ENCODE measurements at places on chromosomes 3 and 15. TPM values are rescaled to one million over a fixed set of nuclear protein-coding genes. Genes with fewer than 3 reads are reported as not detected.

DNA sequence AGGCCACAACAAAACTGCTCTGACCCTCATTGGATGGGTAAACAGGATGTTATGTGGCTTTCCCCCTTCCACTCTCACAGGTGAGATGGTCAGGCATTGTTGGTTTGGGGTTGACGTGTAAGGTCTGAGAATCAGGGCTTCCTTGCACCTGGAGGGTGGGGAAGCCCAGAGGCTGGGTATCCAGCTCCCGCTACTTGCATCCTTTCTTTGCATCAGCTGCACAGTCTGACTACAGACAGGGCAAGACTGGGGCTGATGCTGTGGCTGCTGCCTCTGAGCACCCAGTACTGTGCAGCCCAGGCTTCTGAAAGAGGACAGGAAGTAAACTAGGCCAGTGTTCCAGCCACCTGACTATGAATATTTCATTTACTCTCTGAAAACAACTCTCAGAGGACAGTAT is 58.0 kb upstream of the ATP2B2 start:
- DNase-seq = no peak

DNA sequence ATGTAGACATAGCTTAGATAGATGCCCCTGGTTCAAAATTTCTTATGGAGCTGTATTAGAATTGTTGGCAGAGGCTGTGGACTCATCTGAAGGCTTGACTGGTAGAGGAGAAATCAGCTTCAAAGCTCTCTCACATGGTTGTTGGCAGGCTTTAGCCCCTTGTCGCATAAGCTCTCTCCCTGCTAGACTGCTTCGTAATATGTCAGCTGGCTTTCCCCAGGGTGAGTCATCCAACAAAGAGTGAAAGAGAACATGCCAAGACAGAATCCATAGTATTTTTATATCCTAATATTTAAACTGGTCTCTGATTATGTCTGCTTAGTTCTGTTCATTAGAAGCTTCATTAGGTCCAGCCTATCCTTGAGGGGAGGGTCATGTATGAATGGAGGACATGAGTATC is 427.4 kb upstream of the NAALADL2 start:
- DNase-seq = no peak

DNA sequence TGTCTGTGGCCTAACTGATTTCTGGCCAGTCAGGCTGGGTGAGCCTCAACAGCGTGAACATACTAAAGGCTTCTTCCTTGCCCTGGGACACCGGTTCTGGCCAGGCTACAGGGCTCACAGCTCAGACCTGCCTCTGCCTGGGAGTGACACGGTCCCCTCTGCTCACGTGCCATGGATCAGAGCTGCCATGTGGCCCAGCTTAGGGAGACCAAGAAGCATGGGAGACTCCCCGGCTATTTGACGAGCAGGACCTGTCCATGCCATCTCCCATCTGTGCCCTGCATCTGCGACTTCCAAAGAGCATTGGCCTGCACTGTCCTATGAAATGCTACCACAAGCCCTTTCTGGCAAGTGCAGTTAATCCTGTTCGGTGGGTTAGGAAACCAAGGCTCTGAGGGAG is 57.4 kb downstream of the APBA2 start:
- no peak for DNase-seq

DNA sequence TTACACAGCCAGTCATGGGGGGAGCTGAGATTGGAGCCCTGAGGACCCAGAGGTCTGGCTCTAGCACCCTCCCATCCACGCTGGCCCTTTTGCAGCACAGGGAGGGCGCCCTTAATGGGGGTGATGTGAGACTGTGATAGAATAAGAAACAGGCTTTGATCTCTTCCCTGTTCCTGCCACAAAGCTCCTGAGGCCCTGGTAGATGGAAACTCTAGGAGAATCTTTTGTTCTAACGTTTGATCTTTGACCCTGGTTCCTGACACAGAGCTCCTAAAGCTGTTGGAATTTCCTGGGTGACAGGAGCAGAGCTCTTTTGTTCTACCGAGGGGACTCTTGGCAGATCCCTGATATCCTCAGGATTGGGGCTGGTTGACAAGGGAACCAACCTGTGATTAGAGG is 1.2 kb upstream of the UROC1 start:
- DNase-seq = no peak

DNA sequence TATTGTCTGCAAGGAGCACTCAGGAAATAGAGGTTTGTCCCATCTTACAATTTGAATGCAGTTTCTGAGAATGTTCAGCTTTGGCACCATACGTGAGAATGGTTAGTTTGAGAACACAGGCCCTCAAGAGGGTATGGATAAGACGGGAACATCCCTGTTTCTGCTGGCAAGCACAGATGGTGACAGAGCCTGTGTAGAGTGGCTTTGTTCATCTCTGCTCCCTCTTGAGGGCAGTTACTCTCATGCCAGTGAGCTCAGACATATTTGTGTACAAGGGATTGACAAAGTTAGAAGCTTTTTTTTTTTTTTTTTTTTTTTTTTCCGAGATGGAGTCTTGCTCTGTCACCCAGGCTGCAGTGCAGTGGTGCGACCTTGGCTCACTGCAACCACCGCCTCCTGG is 71.5 kb upstream of the FILIP1L start:
- DNase-seq = no peak

GRCh38 chr3:57942388-57942787 is 65.8 kb upstream of the FLNB start:
- DNase-seq = no peak

- peak; percentile 17 for DNase-seq
Measured at GRCh38 chr3:101069901-101070798, 76.9 kb upstream of the ABI3BP start.

- DNase-seq = no peak
Measured at GRCh38 chr15:52200831-52201365, 9.7 kb upstream of the GNB5 start.

- no peak for DNase-seq
Measured at GRCh38 chr15:78408355-78408640, 29.7 kb upstream of the IREB2 start.

DNA sequence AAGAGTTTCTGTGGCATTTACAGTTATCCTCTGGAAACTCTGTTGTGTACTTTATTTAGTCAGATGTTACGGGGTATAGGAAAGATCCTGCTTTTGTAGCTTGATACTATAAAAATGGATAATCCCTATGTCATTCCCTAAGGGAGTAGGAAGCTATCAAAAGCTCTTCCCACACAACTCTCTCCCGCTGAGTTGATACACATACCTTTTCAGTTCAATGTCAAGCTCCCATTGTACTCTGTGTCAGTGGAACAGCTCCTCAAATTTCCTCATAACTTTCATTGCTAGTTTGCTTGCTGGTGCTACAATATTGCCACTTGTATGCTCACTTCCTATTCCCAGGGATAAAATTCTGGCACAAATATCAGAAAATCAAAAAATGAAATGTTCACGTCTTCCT is 893.3 kb upstream of the GBE1 start:
- DNase-seq = no peak

GRCh38 chr3:129107793-129108192 is 13.8 kb downstream of the RAB43 start:
- no peak for DNase-seq

DNA sequence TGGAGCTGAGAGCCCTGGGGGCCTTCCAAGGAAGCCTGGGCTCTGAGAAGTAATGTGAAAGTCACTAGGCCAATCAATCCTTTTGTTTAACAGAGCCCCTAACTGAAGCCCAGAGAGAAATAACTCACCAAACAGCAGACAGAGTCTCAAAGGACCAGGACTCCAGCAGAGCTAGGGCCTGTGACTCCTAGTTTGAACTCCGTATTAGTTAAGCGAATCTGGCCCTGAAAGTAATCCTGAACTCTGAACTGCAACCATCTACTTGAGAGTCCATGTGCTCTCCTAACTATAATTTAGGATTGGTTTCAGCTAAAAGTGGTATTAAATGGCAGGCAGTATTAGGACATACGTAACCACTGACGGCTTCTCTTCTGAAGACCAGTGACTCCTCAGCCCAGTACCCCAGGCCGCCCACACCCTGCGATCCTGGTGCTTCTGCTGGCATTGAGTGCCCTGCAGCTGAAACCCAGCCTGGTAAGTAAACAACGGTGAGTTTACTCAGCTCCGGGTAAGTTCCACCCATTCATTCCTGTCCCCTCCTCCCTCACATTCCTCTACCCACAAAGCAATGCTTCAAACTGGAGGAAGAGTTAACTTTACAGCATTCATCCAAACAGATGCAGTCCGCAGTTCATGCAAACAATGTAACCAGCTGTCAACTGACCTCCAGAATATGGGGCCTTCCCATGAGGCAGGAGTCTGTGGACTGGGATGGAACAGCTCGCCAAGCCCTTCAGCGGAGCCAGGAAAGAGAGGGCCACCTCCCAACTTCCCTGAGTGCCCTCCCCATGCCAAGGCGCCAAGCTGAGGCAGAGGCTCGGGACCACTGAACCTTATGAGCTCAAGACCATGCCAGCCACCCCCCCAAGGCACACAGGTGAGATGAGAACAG is 7.3 kb downstream of the MYO5C start:
- DNase-seq = no peak

GRCh38 chr3:8311321-8311720 is 190.3 kb upstream of the LMCD1 start:
- DNase-seq = no peak

DNA sequence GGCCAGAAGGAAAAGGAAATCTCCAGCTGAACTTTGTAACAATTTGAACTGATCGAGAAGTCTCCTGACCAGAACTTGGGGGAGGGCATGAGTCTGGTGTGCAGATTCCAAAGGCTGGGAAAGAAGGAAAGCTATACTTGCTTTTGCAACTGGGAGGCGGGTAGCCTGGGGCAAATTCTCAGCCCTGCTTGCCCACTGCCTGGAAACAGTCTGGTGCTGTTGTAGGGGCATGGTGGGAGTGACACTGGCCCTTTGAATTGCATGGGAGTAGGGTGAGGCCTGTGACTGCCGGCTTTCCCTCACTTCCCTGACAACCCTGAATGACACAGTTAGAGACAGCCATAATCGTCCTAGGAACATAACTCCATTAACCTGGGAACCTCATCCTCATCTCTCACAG is 114.0 kb upstream of the POU1F1 start:
- DNase-seq = no peak

- no peak for DNase-seq
Measured at GRCh38 chr3:112857526-112857925, 10.9 kb upstream of the CD200R1L start.

GRCh38 chr15:39000008-39000734 is 435.6 kb upstream of the RASGRP1 start:
- DNase-seq = no peak

DNA sequence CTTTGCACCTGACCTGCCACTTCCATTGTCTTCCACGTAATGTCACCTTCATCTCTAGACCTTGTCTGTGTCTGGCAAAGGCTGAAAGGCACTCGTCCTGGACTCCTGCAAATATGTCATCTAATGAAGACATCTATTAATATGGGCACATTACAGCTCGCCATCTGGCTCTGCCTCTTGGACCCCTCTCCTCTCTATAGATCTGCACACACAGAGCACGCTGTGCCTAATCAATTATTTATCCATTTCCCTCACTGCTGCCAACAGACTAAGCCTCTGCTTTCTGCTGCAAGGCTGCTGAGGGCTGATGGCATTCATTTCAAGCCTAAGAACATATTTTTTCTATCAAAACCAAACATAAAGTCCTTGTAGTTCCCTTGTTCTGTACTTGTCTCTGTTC is 573.0 kb downstream of the TUSC7 start:
- DNase-seq = no peak

- no peak for DNase-seq
Measured at GRCh38 chr15:101276501-101277037, 716 bp downstream of the SELENOS start.

DNA sequence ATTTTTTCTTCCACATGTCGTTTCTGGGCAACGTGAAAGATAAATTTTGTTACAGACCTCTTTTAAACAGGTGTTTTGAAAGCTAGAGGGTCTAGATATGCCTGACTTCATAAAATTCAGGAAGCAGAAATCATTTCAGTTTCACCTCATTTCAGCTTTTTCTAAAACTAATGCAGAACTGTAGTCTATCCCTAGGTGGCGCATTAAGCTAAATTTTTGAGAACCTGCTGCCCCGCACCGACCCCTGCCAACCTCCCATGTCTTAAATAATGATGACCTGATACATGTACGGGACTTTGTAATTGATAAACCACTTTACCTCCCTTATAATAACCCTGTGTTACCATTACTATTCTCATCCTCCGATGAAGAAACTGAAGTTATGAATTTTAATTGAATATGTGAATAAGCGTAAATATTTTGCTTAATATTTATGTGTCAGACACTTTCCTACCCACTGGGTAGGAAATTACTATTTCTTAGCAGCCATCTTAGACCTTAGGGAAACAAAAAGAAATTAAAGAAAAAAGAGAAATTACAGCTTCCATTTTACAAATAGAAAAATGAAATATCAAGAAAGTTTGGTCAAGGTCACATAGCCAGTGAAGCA is 78.7 kb upstream of the GCNT3 start:
- peak; percentile 12 for DNase-seq

- DNase-seq = no peak
Measured at GRCh38 chr15:91224755-91225380, 124.8 kb downstream of the SV2B start.

DNA sequence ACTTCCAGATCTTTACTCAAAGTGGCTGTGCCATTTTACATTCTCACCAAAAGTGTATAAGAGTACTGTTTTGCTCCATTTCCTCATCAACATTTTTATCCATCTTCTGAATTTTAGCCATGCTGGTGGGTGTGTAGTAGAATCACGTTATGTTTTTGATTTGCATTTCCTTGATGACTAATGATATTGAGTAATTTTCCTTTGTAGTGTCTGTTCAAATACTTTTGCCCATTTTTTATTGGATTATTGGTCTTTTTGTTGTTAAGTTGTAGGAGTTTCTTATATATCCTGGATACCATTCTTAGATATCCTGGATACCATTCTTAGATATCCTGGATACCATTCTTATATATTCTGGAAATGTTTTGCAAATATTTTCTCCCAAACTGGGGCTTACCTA is 344.9 kb downstream of the LRRC3B start:
- no peak for DNase-seq

- no peak for DNase-seq
Measured at GRCh38 chr3:56297281-56297840, 170.9 kb downstream of the ERC2 start.

DNA sequence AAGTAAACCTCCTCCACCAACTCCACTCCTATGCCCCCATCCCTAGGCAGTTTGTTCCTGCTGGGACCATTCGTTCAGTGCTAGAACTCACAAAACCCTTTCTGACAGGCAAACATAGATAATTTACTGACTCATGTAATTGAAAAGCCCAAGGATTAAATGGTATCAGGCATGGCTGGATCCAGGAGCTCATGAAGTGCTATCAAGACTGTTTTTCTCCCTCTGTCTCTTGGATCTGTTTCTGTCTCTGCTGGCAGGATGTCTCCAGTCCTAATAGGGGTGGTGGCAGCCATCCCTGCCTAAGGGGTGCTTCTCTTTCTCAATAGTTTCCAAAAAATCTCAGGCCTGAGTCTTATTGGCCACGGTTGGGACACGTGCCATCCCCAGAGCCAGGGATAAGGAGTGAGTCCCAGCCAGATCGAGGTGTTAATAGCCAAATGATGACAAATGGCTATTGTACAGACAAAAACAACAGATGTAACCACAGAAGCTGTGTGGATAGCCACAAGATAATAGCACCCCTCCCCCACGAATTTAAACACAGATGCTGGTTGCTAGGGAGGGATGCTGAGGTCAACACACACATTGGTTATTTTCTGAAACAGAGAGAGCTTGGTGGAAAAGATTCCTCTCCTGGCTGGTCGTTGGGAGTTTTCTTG is 168.6 kb downstream of the SHQ1 start:
- no peak for DNase-seq

TERC gene
- polyA plus RNA-seq = not detected

SKOR1 gene
- 0.16 TPM for polyA plus RNA-seq

ACOX2 gene
- polyA plus RNA-seq = 7.6 TPM

GABRR3 gene
- not detected for polyA plus RNA-seq

HCLS1 gene
- 15.9 TPM for polyA plus RNA-seq

PPM1L gene
- 6.9 TPM for polyA plus RNA-seq

LSMEM2 gene
- polyA plus RNA-seq = 26.3 TPM

SIDT1 gene
- 0.32 TPM for polyA plus RNA-seq

AP3B2 gene
- 0.16 TPM for polyA plus RNA-seq

TM4SF4 gene
- not detected for polyA plus RNA-seq
